Cardiac ventricle fibroblast (primary cell): ENCODE measurements at places on chromosomes 7 and 10. TPM values are rescaled to one million over a fixed set of nuclear protein-coding genes. Genes with fewer than 3 reads are reported as not detected.

The ODAD2 gene
- total RNA-seq, result not detected in 2 replicates

The IQUB gene
- 0.10 and 0.12 TPM in 2 replicates for total RNA-seq

The TMEM229A gene
- 7.6 and 9.2 TPM in 2 replicates for total RNA-seq

The LGI1 gene
- total RNA-seq, result not detected in 2 replicates

The PDE6C gene
- not detected in 2 replicates for total RNA-seq

The GRK5 gene
- total RNA-seq, result 10.4 and 10.9 TPM in 2 replicates

The H2BK1 gene
- total RNA-seq, result not detected in 2 replicates

The VSTM2A gene
- total RNA-seq, result not detected in 2 replicates

The ATP6V0A4 gene
- total RNA-seq, result not detected in 2 replicates

The KLF6 gene
- total RNA-seq, result 42.2 and 48.6 TPM in 2 replicates

The HEPACAM2 gene
- total RNA-seq, result not detected in 2 replicates

The ZNF425 gene
- total RNA-seq, result 2.4 and 3.5 TPM in 2 replicates

The ITGA8 gene
- total RNA-seq, result 11.3 and 13.8 TPM in 2 replicates

The GPRIN2 gene
- total RNA-seq, result not detected in 2 replicates
